ENCODE measurements at places on chromosomes 5 and 9.

GRCh38 chr9:131046093-131046380, 37.1 kb downstream of the LAMC3 start:
- DNase-seq: no peak

- DNase-seq: no peak
Observed at GRCh38 chr9:93761822-93762221, 185.4 kb downstream of the PHF2 start.

GRCh38 chr5:41412496-41412895, 97.9 kb downstream of the PLCXD3 start:
- no peak for DNase-seq

GRCh38 chr5:16784843-16785791, 151.0 kb downstream of the MYO10 start:
- no peak for DNase-seq

DNA sequence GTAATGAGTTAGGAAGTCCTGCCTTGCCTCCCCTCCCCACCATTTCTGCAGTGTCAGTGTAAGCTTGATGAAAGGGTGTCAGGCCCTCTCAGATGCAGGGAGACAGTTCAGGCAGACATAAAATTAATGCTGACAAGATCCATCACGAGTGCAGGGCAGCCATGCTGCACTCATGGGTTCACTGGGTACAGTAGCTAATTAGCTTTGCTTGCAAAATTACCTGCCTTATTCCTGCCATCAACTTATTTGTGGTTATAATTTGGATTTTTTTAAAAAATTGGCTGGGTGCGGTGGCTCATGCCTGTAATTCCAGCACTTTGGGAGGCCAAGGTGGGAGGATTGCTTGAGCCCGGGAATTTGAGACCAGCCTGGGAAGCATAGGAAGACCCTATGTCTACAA, 17.9 kb downstream of the GALNT12 start:
- DNase-seq: no peak

- no peak for DNase-seq
Observed at GRCh38 chr5:102737805-102738469, 17.2 kb upstream of the PAM start.

DNA sequence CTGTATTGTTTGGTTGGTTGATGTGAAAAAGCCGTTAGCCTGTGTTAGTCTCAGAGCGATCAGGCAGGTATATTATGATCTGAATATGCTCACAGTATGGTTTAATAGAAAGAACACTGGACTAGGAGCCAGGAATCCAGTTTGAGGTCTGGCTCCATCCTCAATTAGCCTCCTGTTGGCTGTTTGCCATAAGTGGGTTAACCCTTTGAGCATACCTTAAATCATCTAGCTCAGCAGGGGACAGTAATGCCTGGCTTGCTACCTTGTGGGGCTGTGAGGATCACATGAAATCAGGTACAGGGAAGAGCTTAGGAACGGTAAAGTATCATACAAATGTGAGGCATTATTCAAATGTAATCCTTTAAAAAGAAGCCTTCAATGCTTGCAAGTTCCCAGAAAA, 104.7 kb downstream of the CMYA5 start:
- DNase-seq: no peak

GRCh38 chr5:176408590-176408989, 7.7 kb downstream of the CLTB start:
- no peak for DNase-seq

GRCh38 chr5:119319401-119319800, 36.4 kb upstream of the TNFAIP8 start:
- DNase-seq: no peak

DNA sequence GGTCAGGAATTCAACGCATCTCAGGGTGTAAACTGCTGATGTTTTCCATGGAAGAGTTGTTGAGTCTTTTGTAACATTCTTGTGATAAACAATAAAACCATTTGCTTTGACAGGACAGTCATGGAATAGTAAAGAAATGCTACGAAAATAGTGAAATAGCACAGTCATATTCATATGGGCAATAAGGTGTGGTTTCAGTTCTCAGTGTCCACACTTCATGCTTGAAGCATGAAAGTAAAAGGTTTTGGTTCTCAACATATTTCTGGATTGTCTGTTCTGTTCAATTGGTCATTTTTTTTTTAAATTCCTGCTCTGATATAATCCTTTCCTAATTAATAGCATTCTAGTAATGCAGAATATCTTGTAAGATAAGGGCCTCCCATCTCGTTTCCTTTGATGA, 467.6 kb upstream of the ZNF608 start:
- DNase-seq: no peak

DNA sequence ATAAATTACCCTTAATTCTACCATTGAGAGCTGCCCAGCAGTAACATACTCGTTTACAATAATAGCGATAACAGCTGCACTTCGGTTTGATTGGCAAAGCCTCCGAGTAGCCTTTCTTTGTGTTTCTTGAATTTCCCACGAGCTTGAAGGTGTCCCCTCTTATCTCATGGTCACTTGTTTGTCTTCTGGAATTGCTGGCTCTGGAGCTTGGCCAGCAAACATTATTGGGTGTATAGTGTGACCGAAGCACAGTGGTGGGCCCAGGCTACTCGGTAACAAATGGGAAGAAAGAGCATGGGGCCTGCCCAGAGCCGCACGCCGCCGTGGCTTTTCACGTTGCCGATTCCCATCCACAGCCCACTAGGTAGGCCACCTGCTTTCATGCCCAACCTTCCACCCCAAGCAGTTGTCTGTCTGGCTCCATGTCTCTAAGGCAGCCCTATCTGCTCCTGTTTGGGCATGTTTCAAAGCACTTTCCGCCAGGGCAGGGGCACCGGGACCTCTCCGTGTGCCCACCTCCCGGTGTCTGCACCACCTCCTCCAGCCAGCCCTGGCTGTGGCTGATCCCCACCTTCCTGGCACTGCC, 8.7 kb downstream of the STKLD1 start:
- DNase-seq: no peak

DNA sequence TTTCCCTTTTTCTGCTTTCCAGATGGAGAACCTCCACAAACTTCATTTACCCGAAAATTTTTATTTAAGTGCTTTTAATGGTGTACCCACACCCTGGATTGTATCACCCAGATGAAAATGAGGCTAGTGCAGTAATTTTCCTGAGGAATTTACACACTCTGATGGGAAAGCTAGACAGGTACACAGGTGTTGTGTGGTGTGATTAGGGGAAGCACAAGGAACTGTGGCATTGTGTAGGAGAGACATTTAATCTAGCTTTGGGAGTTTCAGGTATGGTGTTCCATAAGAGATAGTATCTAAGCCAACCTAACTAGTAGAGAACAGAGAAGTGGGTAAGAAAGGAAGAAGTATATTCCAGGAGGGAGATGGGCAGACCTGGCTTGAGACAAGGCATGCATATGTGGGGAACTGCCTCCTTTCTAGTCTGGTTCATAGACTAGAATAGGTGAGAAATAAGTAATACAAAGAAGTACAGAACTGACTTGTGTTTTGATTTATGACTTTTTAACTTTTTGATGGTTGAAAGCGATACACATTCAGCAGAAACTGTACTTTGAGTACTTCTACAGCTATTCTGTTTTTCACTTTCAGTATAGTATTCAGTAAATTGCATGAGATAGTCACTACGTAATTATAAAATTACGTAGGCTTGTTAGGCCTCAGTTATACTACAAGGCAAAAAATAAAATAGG, 22.9 kb upstream of the ROPN1L start:
- DNase-seq: no peak

- DNase-seq: no peak
Observed at GRCh38 chr9:108842610-108843295, 13.0 kb downstream of the ACTL7B start.

- no peak for DNase-seq
Observed at GRCh38 chr5:150674341-150674821, 13.3 kb downstream of the MYOZ3 start.

DNA sequence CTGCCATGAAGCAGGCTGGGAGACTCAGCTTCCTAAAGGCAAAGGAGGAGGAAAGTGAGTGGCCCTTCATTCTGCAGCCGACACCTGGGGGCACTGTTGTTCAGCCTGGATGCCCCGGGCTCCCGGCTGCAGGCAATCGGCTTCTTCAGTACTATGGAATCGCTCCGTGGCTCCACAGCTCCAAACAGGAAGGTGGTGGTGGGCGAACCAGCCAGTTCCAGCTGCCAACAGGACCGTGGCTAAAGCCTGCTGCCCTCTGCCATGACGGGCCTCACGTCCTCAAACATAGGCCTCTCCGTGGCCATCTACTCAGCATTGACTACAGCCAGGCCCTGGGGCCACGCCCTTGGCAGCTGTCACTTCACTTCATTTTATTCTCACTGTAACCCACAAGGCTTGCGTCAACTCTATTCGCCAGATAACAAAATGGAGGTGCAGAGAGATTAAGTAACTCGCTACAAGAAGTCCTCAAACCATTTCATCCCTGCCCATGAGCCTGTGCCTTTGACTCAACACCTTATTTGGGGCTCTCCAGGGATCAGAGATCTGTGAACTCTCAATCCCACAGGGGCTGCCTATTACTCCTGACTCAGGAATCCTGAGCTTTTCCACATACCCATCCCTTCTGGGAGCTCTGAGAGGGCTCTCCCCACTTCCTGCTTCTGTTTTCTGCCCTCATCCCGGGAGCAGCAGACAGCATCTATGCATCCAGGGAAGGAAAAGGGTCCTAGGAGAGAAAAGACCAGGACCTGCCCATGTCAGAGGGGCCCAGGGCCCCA, 38.0 kb downstream of the PAX5 start:
- peak; percentile 33 for DNase-seq

DNA sequence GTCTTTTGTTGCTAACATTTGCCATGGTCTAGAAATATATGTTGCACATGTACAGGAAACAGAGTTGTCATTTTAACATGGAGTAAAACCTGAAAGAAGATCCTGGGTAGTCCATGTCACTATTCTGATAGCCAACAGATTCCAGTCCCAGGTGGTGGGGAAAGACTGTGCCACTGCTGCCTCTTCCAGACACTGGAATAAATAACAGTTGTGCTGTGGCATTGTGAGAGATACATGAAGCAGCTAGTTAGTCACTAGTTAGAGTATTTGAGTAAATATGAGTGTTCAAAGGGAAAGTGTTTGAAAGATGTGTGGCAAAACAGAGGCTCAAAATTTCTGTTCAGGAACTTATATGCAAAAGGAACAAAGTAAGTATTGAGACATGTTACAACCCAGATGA, 1408.3 kb downstream of the EFNA5 start:
- no peak for DNase-seq

- DNase-seq: peak; percentile 21
Observed at GRCh38 chr5:73796164-73797131, 170.5 kb downstream of the ARHGEF28 start.

DNA sequence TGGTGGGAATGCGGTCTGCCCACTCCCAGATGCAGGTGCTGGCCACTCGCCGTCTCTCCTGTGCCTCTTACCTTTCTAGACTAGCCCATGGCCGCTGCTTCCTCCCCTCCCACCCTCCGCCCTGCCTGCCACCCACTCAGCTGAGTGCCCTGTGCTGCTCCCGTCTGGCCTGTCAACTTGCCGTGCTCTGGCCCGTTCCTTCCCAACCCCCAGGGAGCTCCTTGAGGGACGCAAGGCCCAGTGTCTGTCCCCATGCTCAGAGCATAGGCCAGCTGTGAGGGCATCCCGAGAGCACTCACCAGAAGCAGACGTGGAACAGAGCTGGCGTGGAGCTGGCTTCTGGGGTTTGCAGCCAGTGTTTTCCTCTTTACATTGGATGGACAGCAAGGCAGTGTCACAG, 20.2 kb downstream of the HNRNPH1 start:
- DNase-seq: no peak

GRCh38 chr9:129597355-129598088, 23.4 kb downstream of the C9orf50 start:
- DNase-seq: peak; percentile 88

- no peak for DNase-seq
Observed at GRCh38 chr9:36718612-36719011, 145.9 kb downstream of the MELK start.

DNA sequence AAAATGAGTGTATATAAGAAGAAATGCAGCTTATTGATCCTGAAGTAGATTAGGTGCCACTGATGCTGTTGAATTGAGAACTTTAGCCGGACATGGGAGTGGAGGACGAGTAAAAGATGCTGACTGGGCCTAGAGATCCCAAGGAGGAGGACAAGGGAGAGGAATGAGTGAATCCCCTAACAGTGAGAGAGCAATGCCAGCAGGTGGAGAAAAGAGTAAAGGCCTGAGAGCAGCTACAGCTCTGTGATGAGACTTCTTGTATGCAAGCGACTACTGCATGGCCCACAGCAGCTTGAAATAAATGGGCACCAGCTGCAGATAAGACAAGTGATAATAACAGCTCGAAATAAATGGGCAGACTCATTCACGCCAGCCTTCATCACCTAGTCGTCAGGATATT, 44.5 kb upstream of the JMY start:
- no peak for DNase-seq

- DNase-seq: no peak
Observed at GRCh38 chr9:71909887-71910649, 925 bp downstream of the ABHD17B start.

- no peak for DNase-seq
Observed at GRCh38 chr5:128586848-128587247, 48.8 kb upstream of the FBN2 start.

GRCh38 chr5:172453986-172454357, 353 bp downstream of the SH3PXD2B start:
- DNase-seq: peak; percentile 79

GRCh38 chr9:92710368-92710767, 40.4 kb upstream of the IPPK start:
- no peak for DNase-seq

- no peak for DNase-seq
Observed at GRCh38 chr9:136803551-136804508, 3.9 kb upstream of the RABL6 start.

- DNase-seq: no peak
Observed at GRCh38 chr5:129857116-129857515, 47.1 kb upstream of the CHSY3 start.

DNA sequence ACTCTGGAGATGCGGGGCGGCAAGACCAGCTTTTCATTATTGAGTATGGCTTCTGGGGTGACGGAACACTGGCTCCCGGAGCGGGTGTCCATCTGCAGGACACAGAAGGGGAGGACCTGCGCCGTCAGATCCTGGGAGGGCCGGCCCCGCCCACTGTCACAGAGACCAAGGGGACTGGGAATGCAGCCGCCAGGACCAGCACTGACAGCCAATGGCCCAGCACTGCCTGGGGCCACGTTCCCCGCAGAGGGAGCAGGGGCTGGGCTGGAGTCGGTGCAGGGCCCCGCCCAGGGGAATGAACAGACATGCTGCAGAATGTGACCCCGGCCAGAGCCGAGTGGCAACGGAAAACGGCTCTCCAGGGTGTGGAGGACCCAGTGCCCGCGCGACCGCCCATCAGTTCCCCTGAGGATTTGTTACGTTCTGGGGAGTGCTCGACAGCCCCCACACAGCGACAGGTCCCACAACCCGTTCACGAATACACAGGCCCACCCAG, at the start of gene ZDHHC11:
Gene ZDHHC11 (minus strand): TSS at position 476 of the 496 bp plus-strand sequence. CDS start 384 bp downstream, at position 92.
- DNase-seq: no peak

DNA sequence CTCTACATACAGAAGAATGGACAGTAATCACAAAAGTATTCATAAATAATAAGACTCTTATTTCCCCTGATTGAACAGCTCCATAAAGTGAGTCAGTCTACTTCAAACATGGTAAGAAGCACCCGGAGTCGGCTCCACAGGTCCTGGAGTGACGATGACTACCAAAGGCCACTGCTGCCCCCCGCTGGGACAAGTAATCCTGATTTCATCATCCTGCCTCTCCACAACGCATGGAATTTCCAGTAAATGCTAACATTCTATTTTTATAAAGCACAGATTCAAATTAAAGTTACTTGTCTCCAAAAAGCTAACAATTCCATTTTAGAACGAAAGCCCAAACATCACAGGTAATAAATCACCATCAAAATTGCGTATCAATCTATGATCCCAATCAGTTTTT, 16.2 kb downstream of the ATPSCKMT start:
- no peak for DNase-seq

- no peak for DNase-seq
Observed at GRCh38 chr9:3578786-3579185, 53.0 kb upstream of the RFX3 start.

GRCh38 chr9:115162946-115163345, 45.0 kb upstream of the TNC start:
- no peak for DNase-seq
